ENCODE measurements at places on chromosomes 13 and 19.

DNA sequence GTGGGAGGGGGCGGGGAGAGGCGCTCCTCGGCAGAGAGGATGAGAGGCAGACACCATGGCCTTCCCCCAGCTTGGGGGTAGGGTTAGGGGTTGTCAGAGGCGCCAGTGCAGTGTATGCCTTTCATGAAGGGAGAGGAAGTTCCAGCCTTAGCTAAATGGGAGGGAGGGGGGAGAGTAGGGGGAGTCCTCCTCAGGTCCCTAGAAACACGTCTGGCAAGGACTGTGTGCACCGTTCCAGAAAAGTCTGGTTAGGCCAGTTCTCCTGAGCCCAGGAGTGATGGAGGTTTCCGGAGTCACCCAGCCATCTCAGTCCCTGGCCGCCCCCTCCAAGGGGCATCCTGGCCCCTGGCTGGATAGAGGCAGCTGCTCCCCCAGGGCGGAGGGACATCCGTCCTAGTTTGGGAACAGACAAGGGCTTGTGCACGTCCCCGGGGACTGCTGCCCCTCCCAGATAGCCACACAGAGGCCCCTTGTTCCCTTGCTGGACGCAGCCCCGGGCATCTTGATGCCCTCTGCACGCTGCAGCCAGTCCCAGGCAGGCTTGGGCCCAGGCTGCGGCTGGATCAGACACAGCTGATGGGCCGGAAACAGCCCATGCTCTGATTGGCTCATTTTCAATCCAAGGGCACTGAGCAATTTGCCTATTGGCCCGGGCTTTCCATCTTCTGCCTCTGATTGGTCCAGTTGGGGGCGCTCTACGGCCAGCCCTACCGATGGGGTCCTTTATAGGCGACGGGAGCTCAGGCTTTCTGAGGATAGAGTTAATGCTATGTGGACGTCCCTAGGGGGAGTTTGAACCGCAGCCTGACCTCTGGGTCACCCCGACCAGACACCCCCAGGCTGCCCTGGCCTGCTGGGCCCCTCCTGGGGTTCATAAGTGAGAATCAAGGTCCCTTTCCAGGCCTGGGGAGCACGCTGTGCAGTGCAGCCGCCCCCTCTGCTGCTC is 3.8 kb downstream of the S1PR2 start:
- DNase-seq: no peak

DNA sequence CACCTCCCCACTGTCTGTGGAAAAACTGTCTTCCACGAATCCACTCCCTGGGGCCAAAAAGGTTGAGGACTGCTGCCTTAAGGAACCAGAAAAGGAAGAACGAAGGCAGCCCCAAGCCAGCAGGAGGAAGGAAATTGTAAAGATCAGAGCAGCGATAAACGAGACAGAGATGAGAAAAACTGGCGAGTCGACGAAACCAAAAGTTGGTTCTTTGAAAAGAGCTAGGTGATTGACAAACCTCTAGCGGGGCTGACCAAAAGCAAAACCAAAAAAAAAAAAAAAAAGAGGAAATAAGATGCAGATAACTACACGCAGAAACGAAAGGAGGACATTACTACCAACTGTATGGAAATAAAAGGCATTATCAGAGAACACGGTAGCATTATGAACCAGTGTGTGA is 76.9 kb downstream of the GADD45B start:
- peak; percentile 31 for DNase-seq

DNA sequence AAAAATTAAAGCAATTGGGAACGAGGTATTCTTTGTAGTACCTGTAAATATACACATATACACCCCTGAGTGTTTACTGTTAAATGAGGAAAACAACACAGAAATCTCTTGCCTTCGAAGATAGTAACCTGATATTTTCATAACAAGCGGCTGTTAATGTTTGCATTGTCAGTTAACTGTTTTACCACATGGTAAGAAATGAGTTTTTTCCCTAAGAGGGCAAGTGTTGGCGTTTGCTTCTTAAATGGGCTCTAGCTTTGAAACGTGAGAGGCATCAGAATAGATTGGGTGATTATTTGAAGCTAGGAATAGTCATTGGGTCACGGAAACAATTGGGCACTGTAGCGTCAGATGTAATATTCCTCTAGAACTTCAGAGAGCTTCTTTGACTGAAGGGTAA is 22.0 kb upstream of the UPF3A start:
- no peak for DNase-seq

DNA sequence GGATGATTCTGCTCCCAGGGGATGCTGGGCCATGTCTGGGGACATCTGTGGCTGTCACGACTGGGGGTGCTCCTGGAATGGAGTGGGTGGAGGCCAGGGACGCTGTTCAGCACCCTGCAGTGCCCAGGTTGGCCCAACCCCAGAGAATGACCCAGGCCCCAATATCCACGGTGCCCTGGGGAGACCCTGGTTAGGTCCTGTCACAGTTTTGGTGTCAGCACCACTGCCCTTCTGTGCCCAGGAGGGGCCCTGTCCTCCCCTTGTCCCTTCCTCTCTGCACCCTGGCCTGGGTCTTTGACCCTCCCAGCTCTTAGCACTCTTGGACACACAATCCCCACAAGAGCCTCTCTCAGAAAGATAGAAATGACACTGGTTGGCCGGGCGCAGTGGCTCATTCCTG is 85.3 kb downstream of the GADD45B start:
- no peak for DNase-seq

DNA sequence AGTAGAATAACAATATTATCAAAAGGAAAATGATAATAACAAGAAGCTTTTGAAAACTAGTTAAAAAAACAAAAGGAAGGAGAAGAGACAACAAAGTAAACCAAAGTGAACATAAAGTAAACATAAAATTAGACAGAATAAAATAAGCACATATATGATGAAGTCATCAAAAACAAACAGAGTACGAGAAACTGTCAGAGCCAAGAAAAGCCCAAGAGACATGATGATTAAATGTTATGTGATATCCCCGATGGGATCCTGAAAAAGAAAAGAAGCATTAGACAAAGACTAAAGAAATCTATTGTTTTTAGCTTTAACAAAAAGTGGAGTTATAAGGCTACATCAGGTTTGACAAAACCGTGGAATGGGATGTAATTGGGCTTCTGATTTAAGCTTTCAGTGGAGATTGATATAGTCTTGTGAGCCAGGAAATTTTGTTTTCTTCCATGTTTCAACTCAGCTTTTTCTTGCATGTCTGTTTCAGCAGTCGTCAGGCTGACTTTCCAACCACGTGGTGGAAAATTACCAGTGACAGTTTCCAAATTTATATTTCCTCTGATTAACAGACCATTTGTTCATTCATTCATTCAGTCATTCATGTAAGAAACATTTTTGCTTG is 64.9 kb downstream of the KL start:
- DNase-seq: no peak

DNA sequence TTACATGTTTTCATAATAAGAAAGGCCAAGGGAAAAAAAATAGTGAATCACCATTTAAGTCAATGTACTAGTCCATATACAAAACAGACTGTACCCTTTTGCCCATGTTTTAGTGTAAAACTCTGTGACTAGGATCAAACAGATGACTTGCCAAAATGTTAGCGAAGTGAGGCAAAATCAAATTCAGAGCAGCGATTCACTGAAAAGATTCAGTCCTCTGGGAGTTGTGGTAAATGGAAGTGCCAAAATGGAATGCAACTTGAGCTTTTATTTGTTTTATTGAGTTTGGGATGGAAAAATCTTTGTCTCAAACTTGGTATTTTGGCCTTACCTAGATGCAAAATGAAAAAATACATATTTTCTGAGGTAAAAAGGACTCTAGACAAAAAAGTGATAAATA is 9.1 kb downstream of the CDADC1 start:
- no peak for DNase-seq

Data from activated CD4-positive, alpha-beta T cell treated with anti-CD3 and anti-CD28 coated beads, Interleukin-2, amount 50 U/mL, for 1 hour (primary cell).